ENCODE measurements at places on chromosomes 11 and 22. TPM values are rescaled to one million over a fixed set of nuclear protein-coding genes. Genes with fewer than 3 reads are reported as not detected.

UCP3 gene
- total RNA-seq, result 0.64 TPM

CECR2 gene
- total RNA-seq, result 1.1 TPM

- no peak overlapping the region for H3K27ac ChIP-seq
- no peak overlapping the region for H3K4me3 ChIP-seq
- H3K27me3 ChIP-seq, result no peaks in the 10 kb centered on the region
- ATAC-seq, result no peak
- no peaks in the 10 kb centered on the region for H3K36me3 ChIP-seq
Measured at GRCh38 chr11:129440028-129440713, 64.5 kb downstream of the BARX2 start.

- H3K4me3 ChIP-seq, result no peak overlapping the region
- no peaks in the 10 kb centered on the region for H3K4me1 ChIP-seq
- no peak overlapping the region for H3K27ac ChIP-seq
- no peak for ATAC-seq
- peaks cover 40% of the 10 kb centered on the region for H3K27me3 ChIP-seq
Measured at GRCh38 chr22:44691796-44692661, 10.0 kb upstream of the PRR5 start.

DNA sequence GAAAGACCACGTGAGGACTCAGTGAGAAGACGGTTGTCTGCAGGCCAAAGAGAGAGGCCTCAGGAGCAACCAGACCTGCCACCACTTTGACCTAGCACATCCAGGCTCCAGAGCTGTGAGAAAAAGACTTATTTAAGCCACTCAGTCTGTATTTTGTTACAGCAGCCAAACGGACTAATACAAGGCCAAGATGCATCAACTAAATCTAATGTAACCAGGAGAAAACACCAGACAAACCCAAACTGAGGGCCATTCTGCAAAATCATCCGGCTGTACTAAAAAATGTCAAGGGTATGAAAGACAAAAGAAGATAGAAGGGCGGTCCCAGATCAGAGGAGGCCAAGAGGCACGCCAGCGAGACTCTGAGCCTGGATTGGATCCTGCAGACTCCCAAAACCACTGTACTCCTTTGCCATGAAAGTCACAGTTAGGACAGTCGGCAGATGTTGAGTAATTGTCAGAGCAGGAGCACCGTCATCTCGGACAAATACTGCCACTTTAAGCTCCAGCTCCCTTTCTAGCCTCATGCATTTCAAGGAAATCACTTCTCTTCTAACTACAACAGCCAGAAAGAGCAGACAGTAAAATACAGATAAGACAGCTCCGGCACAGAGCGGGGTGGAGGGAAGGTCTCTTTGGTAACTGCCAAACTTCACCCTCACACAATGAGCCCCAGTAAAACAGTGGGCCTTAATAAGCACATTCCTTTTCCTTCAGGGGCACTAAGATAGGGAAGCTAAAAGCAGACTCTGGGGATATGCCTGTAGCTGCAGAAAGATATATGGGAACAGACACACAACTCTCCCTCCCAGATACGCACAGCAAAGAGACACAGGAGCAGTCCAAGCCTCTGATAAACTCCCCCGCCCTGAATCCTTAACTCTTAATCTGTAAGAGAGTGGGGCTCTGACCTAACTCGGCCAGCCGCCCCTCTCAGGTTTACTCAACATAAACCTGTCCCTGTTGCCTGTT, 3.5 kb upstream of the ZP1 start:
- H3K4me1 ChIP-seq, result no peaks in the 10 kb centered on the region
- no peak overlapping the region for H3K4me3 ChIP-seq
- no peak for ATAC-seq
- H3K27ac ChIP-seq, result no peak overlapping the region
- no peaks in the 10 kb centered on the region for H3K36me3 ChIP-seq

CEND1 gene
- 0.54 TPM for total RNA-seq

DNA sequence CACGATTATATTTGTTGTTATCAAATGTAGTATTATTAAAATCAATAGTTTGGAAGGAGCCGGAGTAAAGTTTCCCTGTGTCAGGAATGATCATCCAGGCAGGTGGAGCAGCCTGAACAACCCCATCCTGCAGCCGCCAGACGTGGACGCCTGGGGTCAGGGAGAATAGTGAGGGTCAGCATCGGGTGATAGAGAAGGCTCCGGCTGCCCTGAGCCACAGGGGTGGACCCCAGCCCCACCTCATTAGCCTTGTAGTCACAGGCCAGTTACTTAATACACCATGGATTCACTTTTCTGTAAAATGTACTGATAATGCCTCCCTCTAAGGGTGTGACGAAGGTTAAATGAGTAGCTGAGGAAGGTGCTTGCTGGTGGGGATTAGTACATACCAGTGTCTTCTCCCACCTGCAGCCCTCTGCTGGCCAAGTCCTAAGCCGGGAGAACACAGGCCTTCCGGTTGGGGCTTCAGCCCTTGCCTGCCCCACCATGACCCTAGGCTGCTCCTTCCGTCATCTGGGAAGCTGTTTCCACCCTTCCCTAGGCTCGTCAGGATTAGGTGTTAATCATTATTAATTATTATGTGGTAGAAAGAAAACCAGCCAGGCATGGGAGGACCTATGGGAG, 14.9 kb downstream of the TMEM121B start:
- H3K36me3 ChIP-seq, result peaks cover 90% of the 10 kb centered on the region
- no peak overlapping the region for H3K27ac ChIP-seq
- H3K4me3 ChIP-seq, result no peak overlapping the region

DTX4 gene
- 2.0 TPM for total RNA-seq

DNA sequence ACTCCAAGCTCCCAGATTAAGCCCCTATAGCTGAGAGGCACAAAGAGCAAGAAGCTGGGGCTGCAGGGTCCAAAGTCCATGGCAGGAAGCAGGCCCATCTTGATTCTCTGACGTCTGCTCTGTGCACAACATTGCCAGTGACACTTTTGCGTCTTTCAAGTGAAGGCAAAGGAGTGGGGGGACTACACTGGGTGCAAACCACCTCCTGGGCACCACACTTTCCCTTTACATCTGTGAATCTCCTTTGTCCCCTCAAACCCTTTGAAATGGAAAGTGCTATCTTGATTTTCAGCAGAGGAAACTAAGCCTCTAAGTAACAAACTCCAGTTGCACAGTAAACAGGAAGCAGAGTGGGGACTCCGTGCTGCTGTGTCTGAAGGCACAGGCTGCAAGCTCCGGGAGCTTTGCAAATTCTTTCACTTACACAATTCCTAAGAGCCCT, 428.0 kb downstream of the LARGE1 start:
- no peak overlapping the region for H3K4me3 ChIP-seq
- no peaks in the 10 kb centered on the region for H3K36me3 ChIP-seq
- no peak overlapping the region for H3K27ac ChIP-seq
- no peaks in the 10 kb centered on the region for H3K4me1 ChIP-seq

OR4D5 gene
- not detected for total RNA-seq

- no peak for ATAC-seq
- H3K27ac ChIP-seq, result no peak overlapping the region
- H3K4me3 ChIP-seq, result no peak overlapping the region
- H3K4me1 ChIP-seq, result peaks cover 2% of the 10 kb centered on the region
- H3K36me3 ChIP-seq, result peaks cover 10% of the 10 kb centered on the region
- H3K27me3 ChIP-seq, result no peaks in the 10 kb centered on the region
Measured at GRCh38 chr11:88301488-88302140, 35.9 kb downstream of the CTSC start.

DNA sequence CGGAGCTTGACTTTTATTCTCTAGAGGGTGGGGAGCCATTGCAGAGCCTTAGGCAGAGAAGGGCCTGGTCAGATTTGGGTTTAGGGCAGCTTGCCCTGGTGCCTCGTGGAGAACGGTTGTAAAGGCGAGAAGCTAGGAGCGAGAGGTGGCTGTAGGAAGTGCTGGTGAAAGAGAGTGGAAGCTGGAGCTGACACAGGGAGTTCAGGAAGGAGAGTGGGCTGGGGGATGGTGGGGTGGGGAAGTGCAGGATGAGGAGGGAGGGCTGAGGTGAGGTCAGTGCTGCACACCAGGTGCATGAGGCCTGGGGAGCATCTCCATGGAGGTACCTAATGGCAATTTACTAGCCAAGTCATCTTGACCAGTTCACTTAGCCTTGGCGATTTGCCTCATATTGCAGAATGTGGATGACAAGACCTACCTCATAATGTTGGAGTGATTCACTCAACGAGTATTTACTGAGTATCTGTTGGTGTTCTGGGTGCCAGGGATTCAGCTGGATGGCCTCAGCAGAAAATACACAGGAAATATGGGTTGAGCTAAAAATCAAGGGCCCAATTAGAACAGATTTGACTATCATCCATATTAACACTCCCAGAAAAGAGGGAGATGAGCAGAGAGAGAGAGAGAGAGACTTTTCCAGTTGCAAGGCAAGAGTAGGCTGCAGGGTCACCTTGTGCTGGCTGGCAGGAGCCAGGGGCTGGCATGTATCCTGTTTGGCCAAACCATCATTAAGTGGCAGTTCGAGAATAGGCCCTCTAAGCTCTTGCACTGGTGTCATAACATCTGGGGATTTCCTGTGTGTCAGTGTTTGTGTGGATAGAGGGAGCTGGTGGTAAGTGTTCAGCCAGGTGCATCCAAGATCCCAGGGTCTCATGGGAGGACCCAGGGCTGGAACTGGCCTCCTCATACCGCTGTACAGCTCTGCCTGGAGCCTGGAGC, 44.4 kb upstream of the CLDN5 start:
- no peak overlapping the region for H3K4me3 ChIP-seq
- ATAC-seq, result no peak
- H3K27me3 ChIP-seq, result peaks cover 23% of the 10 kb centered on the region
- H3K36me3 ChIP-seq, result no peaks in the 10 kb centered on the region

DNA sequence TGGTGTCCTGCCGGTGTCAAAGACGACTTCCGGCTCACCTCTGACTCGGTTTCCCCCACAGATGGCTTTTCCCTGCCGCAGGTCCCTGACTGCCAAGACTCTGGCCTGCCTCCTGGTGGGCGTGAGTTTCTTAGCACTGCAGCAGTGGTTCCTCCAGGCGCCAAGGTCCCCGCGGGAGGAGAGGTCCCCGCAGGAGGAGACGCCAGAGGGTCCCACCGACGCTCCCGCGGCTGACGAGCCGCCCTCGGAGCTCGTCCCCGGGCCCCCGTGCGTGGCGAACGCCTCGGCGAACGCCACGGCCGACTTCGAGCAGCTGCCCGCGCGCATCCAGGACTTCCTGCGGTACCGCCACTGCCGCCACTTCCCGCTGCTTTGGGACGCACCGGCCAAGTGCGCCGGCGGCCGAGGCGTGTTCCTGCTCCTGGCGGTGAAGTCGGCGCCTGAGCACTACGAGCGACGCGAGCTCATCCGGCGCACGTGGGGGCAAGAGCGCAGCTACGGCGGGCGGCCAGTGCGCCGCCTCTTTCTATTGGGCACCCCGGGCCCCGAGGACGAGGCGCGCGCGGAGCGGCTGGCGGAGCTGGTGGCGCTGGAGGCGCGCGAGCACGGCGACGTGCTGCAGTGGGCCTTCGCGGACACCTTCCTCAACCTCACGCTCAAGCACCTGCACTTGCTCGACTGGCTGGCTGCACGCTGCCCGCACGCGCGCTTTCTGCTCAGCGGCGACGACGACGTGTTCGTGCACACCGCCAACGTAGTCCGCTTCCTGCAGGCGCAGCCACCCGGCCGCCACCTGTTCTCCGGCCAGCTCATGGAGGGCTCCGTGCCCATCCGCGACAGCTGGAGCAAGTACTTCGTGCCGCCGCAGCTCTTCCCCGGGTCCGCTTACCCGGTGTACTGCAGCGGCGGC, 5.5 kb downstream of the B3GNT6 start:
- H3K4me3 ChIP-seq, result no peak overlapping the region
- H3K27ac ChIP-seq, result no peak overlapping the region
- no peaks in the 10 kb centered on the region for H3K36me3 ChIP-seq

GRCh38 chr11:13029872-13030271, 20.8 kb downstream of the RASSF10 start:
- no peak overlapping the region for H3K27ac ChIP-seq
- peaks cover 22% of the 10 kb centered on the region for H3K27me3 ChIP-seq

SYT8 gene
- not detected for total RNA-seq

GAS2L1 gene
- 36.9 TPM for total RNA-seq

- peaks cover 28% of the 10 kb centered on the region for H3K4me1 ChIP-seq
- H3K36me3 ChIP-seq, result no peaks in the 10 kb centered on the region
- no peaks in the 10 kb centered on the region for H3K27me3 ChIP-seq
- H3K4me3 ChIP-seq, result peak overlapping the region; percentile 75
- peak overlapping the region; percentile 85 for H3K27ac ChIP-seq
Measured at GRCh38 chr22:37659066-37659896, 758 bp downstream of the PDXP start.

DNA sequence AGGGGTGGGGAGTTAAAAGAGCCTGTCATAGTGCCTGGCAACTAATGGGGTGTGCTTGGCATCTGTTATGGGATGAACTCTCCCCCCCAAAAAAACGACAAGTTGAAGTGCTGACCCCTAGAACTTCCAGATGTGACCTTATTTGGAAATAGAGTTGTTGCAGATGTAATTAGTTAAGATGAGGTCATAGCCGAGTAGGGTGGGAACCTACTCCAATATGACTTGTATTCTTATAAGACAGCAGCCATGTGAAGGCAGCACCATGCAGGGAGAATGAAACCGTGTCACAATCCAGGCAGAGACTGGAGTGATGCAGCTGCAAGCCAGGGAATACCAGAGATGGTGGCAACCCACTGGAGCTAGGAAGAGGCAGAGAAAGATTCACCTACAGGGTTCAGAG, 394.5 kb downstream of the TENM4 start:
- H3K4me3 ChIP-seq, result no peak overlapping the region
- ATAC-seq, result no peak
- H3K27ac ChIP-seq, result no peak overlapping the region
- no peaks in the 10 kb centered on the region for H3K36me3 ChIP-seq
- H3K27me3 ChIP-seq, result no peaks in the 10 kb centered on the region
